Hematopoietic multipotent progenitor cell treated with erythropoietin and hydrocortisone succinate and interleukin-3 and kit ligand, for 17 days (in vitro differentiated cells): ENCODE measurements at places on chromosomes 13 and 19.

GRCh38 chr19:24098359-24098758 is 11.4 kb downstream of the ZNF254 start:
- no peak for DNase-seq

- no peak for DNase-seq
Measured at GRCh38 chr13:66972659-66973058, 257.5 kb downstream of the PCDH9 start.

- DNase-seq, result no peak
Measured at GRCh38 chr13:49210114-49210513, 10.0 kb upstream of the MLNR start.

GRCh38 chr13:80931118-80931517 is 590.2 kb upstream of the SPRY2 start:
- no peak for DNase-seq

- DNase-seq, result no peak
Measured at GRCh38 chr19:49064768-49065611, at the start of gene NTF4. TSS of gene NTF4 (minus strand) at chr19:49064818. CDS start at chr19:49061997, 2,821 bp downstream.

GRCh38 chr19:6359568-6360341 is 1.6 kb upstream of the CLPP start:
- DNase-seq, result no peak

GRCh38 chr19:9406798-9407352 is 28.5 kb downstream of the ZNF266 start:
- no peak for DNase-seq

DNA sequence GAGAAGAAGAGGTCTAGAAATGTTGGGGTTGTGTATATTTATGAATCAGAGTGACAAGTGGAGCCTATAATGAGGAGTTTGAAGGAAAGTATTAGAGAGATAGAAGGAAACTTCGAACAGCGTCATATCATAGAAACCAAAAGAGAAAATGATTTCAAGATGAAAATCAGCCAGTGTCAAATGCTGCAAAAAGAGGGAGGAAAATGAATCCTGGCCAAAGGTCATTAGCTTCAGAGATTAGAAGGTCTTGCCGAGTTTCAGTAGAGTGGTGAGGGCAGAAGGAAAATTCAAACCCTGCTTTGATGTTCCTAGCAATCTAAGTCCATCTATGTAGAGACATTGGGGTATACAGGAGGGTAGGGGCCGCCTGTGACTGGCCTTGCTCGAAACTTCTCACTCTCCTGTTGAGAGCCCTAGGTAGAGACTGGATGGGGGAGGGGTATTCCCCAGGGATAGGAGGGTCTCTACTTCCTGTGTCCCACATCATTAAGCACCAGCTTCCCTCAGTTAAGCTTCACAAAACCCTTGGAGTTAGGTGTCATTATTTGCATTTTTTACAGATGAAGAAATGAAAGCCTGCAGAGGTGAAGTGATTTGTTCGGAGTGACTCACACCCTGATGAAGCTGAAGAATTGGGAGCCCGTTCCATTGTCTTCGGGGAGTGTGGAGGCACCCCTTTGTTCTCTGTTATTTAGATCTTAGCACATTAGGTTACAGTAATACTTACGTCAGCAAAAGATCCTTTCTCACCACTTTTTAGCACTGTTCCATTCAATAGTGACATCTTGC is 62.8 kb downstream of the FGF9 start:
- DNase-seq, result no peak
